NCI-H146 (cell line): ENCODE measurements at places on chromosomes 4 and X.

DNA sequence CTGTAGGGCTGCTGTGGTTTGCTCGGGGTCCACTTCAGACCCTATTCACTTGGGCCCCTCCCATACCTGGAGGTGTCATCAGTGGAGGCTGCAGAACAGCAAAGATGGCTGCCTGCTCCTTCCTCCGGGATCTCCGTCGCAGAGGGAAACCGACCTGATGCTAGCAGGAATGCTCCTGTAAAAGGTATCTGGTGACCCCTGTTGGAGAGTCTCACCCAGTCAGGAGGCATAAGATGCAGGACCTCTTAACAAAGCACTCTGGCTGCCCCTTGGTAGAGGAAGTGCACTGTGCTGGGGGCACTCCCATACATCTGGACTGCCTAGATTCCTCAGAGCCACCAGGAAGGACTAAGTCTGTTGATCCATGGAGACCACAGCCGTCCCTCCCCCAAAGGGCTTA is 296.9 kb downstream of the GRID2 start:
- DNase-seq: no peak

- DNase-seq: peak; percentile 89
Observed at GRCh38 chrX:115898382-115899001, 272.1 kb upstream of the AGTR2 start.

DNA sequence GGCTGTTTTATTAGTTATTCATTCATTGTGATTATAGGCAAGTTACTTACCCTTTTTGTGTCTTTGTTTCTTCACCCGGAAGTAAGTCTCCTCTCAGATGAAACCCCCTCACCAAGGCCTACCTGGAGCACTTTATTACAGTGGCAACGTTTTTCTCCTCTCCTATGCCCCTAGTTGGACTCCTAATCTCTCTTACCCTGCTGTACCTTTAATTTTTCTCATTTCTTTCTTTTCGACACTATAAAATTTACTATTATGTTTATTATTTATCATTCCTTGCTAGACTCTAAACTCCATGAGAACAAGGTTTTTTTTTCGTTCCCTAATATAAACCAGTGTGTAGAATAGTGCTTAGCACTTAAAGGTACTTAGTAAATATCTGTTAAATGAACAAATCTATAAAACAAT is 17.5 kb downstream of the STAP1 start:
- DNase-seq: no peak

DNA sequence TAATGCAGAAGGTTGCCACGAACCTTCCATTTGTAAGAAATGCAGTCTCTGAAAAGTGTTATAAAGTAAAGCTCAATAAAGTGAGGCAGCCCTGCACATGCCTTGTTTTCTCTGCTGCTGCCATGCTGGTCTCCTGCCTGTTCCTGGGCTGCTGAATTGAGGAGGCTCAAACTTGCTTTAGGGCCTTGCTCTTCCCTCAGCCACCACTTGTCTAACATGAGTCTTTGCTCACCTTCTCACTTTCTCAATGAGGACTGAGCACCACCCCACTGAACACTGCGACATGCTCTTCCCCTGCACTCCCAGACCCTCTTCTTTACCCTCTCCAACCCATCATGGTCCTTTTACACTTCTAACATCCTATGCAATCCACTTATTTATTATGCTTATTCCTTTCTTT is 25.2 kb upstream of the MFAP3L start:
- no peak for DNase-seq

DNA sequence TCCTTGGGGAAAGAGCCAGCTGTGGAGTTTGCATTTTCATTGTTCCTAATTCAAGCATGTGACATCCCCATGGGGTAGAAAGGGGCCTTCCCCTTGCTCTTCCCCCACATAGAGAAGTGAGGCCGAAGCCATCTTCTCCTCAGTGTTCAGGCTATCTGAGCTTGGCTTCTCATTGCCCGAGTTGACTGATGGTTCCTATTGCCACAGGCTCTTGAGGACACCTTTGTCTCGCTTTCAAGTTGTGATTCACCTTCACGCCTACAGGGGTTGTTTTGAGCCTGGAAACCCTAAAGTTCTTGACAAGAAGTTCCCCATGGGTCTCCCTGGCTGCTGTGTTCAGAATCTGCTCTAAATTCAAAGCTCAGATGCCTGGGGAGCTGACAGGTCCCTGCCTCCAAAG is 25.0 kb downstream of the CCNQ start:
- no peak for DNase-seq

DNA sequence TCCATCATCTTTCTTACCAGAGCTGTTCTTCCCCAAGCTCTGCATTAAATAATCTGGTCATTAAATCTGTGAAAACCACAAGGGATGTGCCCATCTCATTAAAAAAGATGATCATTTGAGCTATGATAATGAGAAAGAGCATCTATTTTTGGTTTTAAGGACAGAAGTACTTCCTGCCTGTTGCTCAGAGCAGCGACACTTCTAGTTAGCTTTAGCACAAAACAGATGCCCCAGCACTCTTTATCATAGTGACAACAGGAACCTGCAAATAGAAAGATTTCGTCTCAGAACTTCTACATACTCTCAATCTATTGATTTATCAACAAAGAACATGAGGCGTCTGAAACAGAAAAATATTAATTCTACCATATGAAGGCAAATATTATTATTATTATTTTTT is 140.1 kb downstream of the APBB2 start:
- DNase-seq: no peak

DNA sequence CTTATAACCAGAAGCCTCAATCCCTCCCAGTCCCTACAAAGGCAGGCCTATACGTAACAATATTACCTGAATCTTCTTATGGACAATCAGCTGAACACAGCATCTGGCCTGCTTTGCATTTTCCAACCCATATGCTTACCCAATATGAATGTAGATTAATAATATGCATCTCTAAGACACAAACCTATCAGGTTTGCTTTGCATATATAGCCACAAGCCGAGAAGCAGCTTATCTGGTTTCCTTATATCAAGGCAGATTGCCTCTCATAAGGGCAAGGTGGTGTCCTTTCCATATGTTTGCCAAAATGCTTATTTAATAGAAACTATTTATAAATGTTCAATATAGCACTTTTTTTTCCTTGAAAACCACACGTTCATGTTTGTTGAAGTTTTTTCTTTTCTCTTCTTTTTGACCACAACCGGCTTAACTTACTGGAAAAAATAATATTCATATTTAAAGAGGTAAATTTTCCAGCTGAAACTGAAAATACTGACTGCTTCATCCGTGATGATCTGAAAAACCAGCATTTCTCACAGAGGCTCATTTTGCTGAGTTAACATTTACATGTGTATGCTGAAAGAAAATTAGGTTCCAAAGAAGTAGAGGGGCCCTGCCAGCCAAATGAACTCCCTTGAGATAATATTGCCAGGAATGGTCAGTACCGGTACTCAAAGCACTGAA is 3.8 kb downstream of the IL21 start:
- no peak for DNase-seq

GRCh38 chr4:141074098-141074878 is 59.0 kb downstream of the RNF150 start:
- no peak for DNase-seq
